A549 treated with ZK216348 at 1 μM for 4 hours (cell line): ENCODE measurements at places on chromosomes 5 and 9. TPM values are rescaled to one million over a fixed set of nuclear protein-coding genes. Genes with fewer than 3 reads are reported as not detected.

The SEMA5A gene
- total RNA-seq, result not detected in 5 replicates

The ZBED3 gene
- 3.0 to 4.5 TPM (median 3.7 TPM) in 5 replicates for total RNA-seq

The POLK gene
- total RNA-seq, result 6.9 to 13.9 TPM (median 11.2 TPM) in 5 replicates

The PLPPR1 gene
- total RNA-seq, result not detected in 5 replicates

The CARTPT gene
- not detected in 5 replicates for total RNA-seq

The SAXO1 gene
- total RNA-seq, result not detected in 5 replicates

The ECM2 gene
- total RNA-seq, result 0.09 to 0.19 TPM (median 0.15 TPM) in 4 of 5 replicates, not detected in the other

The TMED9 gene
- total RNA-seq, result 267 to 288 TPM (median 273 TPM) in 5 replicates

The FGD3 gene
- total RNA-seq, result 0.13 to 0.36 TPM (median 0.17 TPM) in 5 replicates

The FOXD1 gene
- 15.5 to 25.4 TPM (median 19.9 TPM) in 5 replicates for total RNA-seq

The PLK2 gene
- total RNA-seq, result 49.2 to 87.0 TPM (median 63.0 TPM) in 5 replicates

The AK8 gene
- 0.43 to 1.4 TPM (median 1.2 TPM) in 5 replicates for total RNA-seq

The NUTM2F gene
- total RNA-seq, result not detected in 5 replicates

The CENPH gene
- 17.6 to 30.4 TPM (median 27.4 TPM) in 5 replicates for total RNA-seq

The URM1 gene
- 61.0 to 87.1 TPM (median 75.2 TPM) in 5 replicates for total RNA-seq

The NPM1 gene
- 3,231 to 6,081 TPM (median 3,458 TPM) in 5 replicates for total RNA-seq

The ATP10B gene
- not detected in 5 replicates for total RNA-seq

The TAF11L5 gene
- not detected in 5 replicates for total RNA-seq

The ANKDD1B gene
- 0.14 to 0.17 TPM in 2 of 5 replicates, not detected in the others for total RNA-seq

The GLRA1 gene
- not detected in 5 replicates for total RNA-seq

The COL5A1 gene
- total RNA-seq, result 33.7 to 68.2 TPM (median 47.1 TPM) in 5 replicates

The CHSY3 gene
- total RNA-seq, result 0.09 to 0.40 TPM (median 0.11 TPM) in 4 of 5 replicates, not detected in the other

The MEIKIN gene
- total RNA-seq, result not detected in 5 replicates

The LTC4S gene
- total RNA-seq, result 0.63 TPM in 1 of 5 replicates, not detected in the others

The COQ4 gene
- total RNA-seq, result 48.8 to 62.6 TPM (median 60.0 TPM) in 5 replicates

The HTR1A gene
- not detected in 5 replicates for total RNA-seq

The SELENOP gene
- total RNA-seq, result 0.14 to 0.61 TPM (median 0.40 TPM) in 3 of 5 replicates, not detected in the others

The KCNT1 gene
- total RNA-seq, result not detected in 5 replicates

The TLR4 gene
- 0.05 to 0.16 TPM (median 0.13 TPM) in 5 replicates for total RNA-seq

The ADAMTS12 gene
- 6.3 to 7.7 TPM (median 6.8 TPM) in 5 replicates for total RNA-seq

The BRINP1 gene
- 0.16 to 0.27 TPM (median 0.23 TPM) in 5 replicates for total RNA-seq

The UNC5A gene
- total RNA-seq, result 0.09 to 0.47 TPM (median 0.41 TPM) in 5 replicates

The FAM221B gene
- not detected in 5 replicates for total RNA-seq

The SPINK6 gene
- total RNA-seq, result 0.52 to 1.7 TPM (median 0.65 TPM) in 3 of 5 replicates, not detected in the others

The PCDHB16 gene
- total RNA-seq, result 0.05 to 0.11 TPM (median 0.05 TPM) in 3 of 5 replicates, not detected in the others

The ENDOG gene
- 12.2 to 33.5 TPM (median 32.5 TPM) in 5 replicates for total RNA-seq

The CARD6 gene
- 3.2 to 4.2 TPM (median 3.7 TPM) in 5 replicates for total RNA-seq

The FOXD4L3 gene
- total RNA-seq, result 0.25 TPM in 1 of 5 replicates, not detected in the others

The MYOZ3 gene
- total RNA-seq, result 0.07 to 0.09 TPM in 2 of 5 replicates, not detected in the others

The ZDHHC11B gene
- 1.1 to 1.8 TPM (median 1.5 TPM) in 5 replicates for total RNA-seq

The TEX48 gene
- not detected in 5 replicates for total RNA-seq

The TSC1 gene
- total RNA-seq, result 15.1 to 18.5 TPM (median 17.3 TPM) in 5 replicates

The GPR151 gene
- not detected in 5 replicates for total RNA-seq

The TAF11L13 gene
- not detected in 5 replicates for total RNA-seq

The NPR3 gene
- total RNA-seq, result 15.6 to 22.5 TPM (median 19.0 TPM) in 5 replicates

The ACOT12 gene
- total RNA-seq, result not detected in 5 replicates

The SLC9A3 gene
- total RNA-seq, result 1.4 to 2.5 TPM (median 2.3 TPM) in 5 replicates

The SFXN1 gene
- total RNA-seq, result 81.9 to 96.7 TPM (median 84.6 TPM) in 5 replicates

The PCSK1 gene
- 0.09 to 0.29 TPM (median 0.25 TPM) in 5 replicates for total RNA-seq

The MLANA gene
- total RNA-seq, result not detected in 5 replicates
